ENCODE measurements at places on chromosomes 11 and 22.

DNA sequence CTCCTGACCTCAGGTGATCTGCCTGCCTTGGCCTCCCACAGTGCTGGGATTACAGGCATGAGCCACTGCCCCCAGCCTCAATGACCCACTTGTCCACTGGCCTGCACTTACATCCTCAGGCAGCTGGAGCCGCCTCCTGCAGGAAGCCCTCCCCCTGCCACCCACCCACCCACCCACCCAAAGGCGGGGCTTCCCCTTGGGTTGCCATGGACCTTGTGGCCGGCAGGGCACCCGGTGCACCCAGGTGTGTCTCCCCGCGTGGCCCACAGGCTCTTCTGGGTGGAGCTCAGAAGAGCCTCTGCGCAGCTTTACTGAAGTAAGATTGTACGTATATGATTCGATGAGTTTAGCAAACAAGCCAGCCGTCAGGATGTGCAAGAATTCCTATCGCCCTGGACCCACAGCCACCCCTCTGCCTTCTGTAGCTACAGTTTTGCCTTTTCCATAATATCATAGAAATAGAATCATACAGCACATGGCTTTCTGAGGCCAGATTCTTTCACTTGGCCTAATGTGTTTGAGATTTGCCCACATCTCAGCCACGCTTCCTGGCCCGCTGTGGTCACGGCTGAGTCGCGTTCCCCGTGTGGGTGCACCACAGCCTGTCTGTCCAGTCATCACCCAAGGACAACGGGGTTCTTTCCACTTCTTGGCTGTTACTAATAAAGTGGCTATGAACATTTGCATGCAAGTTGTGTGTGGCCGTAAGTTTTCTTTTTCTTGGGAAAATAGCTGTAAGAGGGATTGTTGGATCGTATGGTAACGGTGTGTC lies 5.3 kb upstream of the BRSK2 start:
- no peak for DNase-seq

DNA sequence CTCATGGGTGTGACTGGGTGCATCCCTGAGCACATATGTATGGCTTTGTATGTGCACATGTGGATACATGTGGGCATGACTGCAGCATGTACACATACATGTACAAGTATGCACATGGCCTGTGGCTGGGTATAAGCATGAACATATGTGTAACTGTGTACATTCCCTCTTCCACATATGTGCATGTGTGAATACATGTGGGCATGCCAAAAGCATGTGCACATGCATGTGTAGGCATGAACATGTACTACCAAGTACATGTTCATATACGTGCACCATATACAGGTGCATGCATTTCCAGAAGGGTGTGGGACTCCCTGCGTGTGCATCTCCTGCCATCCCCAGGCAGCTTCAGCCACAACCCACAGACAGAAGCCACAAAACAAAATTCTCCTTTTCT lies 208.2 kb downstream of the MN1 start:
- no peak for DNase-seq

DNA sequence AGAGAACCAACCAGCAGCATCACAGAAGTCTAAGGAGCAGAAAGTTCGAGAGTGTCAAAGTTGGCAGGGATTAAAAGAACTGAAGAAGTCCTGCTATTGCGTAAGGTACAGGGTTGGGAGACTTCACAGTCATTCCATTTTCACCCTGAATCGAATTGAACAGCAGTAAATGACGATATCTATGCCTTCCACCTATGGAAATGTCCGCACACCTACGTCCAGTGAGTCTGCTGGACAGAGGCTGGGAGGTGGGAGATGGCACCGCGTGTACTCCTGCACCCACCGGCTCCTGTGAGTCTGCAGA lies 116.7 kb downstream of the MICAL3 start:
- DNase-seq, result no peak

- no peak for DNase-seq
Observed at GRCh38 chr11:65125197-65126056, 3.3 kb downstream of the MRPL49 start.

GRCh38 chr11:118789501-118790356 lies 1.2 kb downstream of the DDX6 start:
- no peak for DNase-seq

- DNase-seq, result no peak
Observed at GRCh38 chr22:43228330-43228729, 41.4 kb upstream of the TTLL12 start.

DNA sequence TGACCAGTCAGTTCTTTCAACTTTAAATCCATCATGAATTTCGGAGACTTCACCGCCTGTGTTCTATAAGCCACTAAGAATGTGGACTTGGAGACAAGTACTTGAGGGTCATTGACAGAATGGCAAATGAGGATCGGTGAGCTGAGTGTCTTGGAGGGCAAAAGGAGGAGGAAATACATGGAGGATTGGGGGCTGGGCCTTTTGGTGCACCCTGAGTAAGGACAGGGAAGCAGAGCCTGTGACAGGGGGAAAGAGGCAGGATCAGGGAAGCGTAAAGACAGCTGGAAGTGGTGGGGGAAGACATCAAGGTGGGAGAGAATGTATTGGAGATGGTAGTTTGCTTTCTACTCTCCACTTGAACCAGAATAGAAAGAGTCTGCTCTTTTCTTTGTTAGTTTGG lies 70.4 kb upstream of the MTMR2 start:
- DNase-seq, result no peak

DNA sequence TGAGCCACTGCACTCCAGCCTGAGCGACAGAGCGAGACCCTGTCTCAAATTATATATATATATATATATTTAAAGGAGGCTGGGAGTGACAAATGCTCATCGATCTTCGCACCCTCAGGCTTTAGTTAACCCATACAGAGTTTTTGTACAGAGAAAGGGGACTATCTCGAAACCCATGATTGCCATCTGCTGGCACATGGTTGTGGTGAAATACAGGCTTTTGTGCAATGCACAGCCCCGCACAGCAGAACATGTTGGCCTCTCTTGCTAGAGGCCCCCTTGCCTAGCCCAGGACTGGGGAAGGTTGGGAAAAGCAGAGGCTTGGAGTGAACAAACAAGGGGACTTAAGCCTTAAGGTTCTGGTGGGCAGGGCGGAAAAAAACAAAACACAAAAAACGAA lies 3.6 kb downstream of the MYBPC3 start:
- DNase-seq, result no peak

All from left forelimb (tissue), 1 donor.